NCI-H524 treated with DMSO at 0.1 percent for 48 hours (cell line): ENCODE measurements at places on chromosomes 3 and 15.

GRCh38 chr3:67898916-67899315 is 244.5 kb upstream of the SUCLG2 start:
- no peak for DNase-seq

DNA sequence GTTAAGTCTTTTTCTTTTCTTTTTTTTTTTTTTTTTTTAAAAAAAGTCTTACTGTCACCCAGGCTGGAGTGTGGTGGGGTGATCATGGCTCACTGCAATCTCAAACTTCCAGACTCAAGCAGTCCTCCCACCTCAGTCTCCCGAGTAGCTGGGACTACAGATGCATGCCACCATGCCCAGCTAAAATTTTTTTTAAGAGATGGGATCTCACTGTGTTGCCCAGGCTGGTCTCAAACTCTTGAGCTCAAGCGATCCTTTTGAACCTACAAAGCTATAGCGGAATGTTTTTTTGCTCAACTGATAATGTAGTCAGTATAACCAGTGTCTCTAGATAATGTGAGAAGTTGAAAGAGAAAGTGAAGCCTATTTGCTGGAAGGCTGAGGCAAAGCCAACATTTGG is 3.9 kb upstream of the IGF2BP2 start:
- no peak for DNase-seq

GRCh38 chr3:139994891-139995290 is 59.9 kb downstream of the CLSTN2 start:
- no peak for DNase-seq

DNA sequence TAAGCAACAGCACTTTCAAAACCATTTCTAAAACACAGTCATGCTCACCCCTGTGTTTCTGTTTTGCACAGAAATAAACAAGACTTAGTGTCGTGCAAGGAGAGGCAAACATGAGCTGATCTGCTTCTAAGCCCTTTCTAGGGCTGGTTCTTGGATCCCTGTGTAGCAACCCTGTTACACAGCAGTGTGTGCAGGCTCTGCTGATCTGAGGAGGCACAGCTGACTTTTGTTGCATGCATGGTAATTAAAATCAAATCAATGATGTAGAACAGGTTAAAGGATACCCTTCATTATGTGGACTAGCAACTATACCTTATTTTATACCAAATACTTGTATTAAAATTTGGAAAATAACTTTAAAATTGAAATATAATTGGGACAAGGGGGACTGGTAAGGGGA is 234.8 kb downstream of the PDZRN3 start:
- DNase-seq = no peak

DNA sequence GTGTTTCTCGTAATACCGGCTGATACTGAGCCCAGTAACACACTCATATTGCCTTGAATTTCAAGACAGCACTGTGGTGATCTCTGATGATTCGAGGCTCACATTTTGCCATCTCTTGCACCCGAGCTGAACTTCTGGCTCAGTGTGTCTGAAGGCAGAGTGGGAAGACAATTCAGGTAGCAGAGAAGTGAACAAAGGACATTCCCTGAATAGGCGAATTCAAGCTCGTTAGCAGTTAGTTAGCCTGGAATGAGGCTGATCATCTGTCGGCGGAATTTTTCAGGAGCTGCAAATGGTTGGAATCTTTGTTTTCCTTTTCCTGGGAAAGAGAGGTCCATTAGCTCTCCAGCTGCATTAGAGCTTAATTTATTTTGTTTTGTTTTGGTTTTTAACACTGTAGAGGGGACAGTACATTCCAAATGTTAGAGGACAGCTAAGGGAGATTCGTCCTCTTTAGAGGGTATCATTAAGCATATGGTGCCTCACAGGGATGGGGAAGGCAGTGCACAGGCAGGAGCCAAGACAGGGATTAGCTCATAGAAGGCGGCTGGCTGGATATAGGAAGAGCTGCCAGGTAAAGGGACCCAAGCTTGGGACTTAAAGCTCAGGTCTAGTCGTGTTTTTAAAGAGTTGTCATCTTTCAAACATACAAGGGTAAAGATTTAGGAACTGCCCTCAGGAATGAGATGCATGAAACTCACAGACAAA is 119.7 kb upstream of the DLG1 start:
- no peak for DNase-seq

DNA sequence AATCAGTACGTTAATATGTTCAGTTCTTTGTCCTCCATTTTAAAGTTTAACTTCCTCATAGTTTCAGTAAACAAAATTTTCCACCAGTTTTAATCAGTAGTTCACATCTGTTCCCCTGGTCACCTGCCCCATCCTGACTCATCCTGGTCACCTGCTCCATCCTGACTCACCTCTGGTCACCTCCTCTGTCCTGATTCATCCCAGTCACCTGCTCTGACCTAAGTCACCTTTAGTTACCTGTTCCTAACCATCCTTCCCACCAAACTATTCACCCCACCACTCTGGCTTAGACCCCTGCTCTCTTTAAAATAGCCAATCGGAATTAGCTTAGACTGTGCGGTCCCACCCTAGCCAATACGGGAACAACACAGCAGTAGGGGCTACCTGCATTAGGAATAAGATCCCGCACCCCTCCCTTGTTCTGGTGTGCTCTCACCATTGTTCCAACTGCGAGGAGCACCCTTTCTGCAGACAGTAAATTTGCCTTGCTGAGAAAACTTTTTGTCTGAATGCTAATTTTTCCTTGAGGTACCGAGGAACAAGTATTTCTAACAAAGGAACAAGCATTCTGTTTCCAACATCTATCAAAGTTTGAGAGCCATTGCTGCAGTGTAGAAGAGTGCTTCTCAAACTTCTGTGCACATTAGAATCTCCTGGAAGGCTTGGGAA is 169.3 kb downstream of the ADAMTS17 start:
- DNase-seq = no peak

GRCh38 chr3:170614214-170614966 is 28.5 kb upstream of the SLC7A14 start:
- no peak for DNase-seq

DNA sequence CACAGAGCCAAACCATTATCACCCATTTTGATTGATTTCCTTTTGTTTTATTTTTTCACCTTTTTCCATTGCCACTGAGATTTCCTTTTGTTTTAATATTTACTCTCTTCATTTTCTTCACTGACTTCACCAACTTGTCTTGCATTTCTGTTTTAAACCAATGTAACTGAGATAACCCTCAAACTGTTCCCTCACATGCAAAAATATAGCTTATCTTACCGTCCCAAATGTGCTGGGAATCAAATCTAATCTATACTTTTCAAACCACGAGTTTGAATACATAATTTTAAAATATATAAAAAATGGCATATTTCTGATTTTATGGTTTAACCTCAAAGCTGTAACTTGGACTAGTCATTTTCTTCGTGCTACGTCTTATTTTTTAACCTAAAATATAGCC is 143.8 kb downstream of the PLD1 start:
- no peak for DNase-seq

DNA sequence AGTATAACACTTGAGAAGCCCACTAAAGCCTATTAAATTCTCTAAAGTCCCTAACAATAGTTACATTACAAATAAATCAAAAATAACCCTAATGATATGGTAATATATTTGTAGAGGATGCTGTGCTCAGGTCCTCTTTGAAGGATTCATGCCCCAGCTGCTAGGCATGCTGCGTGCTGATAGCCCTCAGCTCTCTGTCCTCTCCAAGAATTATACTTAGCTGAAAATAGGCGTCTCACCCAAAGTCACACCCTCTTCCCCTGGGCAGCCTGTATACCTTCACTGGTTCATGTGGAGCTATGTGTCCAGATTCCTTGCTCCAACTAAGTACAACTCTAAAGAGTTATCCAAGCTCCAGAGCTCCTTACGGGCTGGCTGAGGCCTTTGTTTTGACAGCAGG is 312.5 kb upstream of the ZNF385D start:
- no peak for DNase-seq

DNA sequence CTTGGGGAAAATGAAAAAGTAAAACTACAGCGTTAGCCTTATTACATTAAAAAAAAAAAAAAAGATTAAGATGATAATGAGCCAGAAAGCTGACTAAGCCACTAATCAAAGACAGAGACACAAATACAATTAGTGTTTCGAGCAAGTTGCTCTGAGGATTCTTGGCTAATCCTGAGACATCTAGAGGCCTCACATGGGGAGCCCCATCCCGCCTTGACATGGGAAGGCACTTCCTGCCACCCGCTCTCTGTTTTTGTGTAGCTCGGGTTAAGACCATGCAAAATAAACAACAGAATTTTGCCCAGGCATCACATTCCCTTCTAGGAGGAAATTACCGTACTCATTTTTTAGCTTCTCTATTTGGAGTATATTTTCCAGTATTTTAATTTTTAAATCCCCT is 15.3 kb downstream of the HESX1 start:
- no peak for DNase-seq

DNA sequence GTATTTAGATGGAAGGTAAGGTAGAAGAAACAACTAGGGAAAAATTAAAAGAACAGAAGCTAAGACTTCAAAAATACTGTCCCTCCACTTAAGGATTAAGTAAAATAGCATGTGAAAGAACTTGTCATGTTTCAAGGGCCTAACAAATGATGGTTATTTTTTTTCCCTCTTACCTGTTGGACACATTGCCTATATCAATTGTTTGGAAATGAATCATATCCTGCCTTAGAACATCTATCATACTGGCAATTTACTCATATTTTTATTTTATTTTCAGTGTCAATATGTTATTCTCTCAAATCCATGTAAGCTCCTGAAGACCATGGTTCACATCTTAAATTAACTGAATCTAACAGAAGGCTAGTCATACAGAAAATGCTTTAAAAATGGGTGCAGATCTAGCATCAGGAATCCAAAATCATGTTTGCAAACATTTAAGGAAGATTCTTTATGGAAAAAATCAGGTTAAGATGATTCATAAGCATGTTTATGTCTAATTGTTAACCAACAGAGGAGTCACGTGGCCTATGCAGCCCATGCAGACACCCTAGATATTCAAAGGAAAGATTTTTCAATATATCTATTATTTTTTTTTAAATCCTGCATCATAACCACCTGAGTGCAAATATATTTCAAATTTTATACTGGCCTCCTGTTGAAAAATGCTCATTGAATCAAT is 135.8 kb upstream of the TRIM42 start:
- DNase-seq = no peak

- DNase-seq = no peak
Measured at GRCh38 chr15:30042556-30042955, 40.2 kb upstream of the GOLGA8J start.

- DNase-seq = no peak
Measured at GRCh38 chr3:78670746-78671145, 1097.1 kb downstream of the ROBO1 start.

DNA sequence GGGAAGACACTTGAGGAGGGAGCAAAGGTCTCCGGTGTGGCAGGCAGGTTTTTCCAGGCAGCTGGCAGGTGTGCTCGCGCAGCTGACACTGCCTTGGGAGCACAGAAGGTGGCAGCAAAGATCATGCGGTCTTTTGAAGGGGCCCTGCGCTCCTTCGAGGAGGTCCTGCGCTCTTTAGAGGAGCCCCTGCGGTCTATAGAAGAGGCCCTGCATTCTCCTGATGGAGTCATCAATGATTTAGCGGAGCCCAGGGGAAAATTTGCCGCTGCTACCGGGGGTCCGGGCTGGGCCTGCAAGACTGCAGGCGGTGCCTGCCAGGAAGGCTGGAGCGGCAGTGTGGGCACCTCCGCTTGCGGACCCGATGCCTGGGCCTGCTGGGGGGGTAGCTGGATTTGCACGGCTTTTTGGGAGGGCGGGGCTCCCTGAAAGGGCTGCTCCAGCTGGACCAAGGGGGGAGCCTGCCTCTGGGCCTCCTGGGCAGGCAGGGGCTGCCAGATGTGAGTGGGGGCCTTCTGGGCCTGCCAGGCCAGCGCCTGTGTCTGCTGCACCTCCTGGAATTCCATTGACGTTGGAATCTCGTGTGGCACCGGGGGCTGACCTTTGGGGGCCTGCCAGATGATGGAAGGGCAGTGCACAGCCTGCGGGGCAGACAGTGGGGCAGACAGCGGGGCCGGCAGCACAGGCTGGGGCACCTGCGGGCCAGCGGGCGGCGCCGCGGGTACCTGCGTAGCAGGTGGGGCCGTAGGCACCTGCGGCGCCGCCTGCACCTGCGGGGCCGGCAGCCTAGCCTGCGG is 2.1 kb downstream of the MAGEL2 start:
- DNase-seq = no peak

DNA sequence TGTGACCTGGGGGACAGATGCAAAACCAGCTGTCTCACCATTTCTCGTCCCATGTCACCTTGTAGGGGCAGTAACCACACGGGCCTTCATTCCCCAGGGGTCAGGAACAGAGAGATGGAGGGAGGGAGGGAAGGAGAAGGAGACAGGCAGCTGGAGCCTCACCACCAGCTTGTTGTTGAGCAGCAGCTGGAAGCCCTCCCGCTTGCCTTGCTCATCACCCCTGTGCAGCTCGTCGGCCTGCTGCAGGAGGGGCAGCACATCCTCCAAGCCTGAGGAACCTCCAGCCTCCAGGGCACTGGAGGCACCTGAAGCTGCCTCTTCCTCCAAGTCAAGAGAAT is 10.3 kb downstream of the RMDN3 start:
- DNase-seq = no peak

- no peak for DNase-seq
Measured at GRCh38 chr3:194612221-194612620, 21.0 kb downstream of the TMEM44 start.

GRCh38 chr3:4588466-4588865 is 95.3 kb downstream of the ITPR1 start:
- DNase-seq = peak; percentile 80

DNA sequence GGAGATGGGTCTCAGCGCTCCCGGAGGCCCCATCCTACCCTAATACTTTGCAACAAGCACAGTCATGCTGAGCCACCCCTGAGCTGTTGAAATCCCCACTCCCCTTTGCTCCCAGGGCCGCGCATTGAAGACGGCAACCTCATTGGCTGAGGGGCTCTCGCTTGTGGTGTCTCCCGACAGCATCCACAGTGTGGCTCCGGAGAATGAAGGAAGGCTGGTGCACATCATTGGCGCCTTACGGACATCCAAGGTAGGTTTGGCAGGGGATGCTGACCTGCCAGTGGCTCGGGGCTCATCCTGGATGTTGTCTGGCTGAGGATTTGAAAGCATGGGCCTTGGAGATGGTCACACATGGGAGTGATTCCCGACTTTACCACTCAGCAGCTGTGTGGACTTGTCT is 5.9 kb downstream of the TMEM43 start:
- DNase-seq = no peak
